Trophoblast cell (in vitro differentiated cells and primary cell): ENCODE measurements at places on chromosomes 16 and 17.
A peak's percentile ranks its signal among the peaks of the same experiment; 100 is the strongest.

DNA sequence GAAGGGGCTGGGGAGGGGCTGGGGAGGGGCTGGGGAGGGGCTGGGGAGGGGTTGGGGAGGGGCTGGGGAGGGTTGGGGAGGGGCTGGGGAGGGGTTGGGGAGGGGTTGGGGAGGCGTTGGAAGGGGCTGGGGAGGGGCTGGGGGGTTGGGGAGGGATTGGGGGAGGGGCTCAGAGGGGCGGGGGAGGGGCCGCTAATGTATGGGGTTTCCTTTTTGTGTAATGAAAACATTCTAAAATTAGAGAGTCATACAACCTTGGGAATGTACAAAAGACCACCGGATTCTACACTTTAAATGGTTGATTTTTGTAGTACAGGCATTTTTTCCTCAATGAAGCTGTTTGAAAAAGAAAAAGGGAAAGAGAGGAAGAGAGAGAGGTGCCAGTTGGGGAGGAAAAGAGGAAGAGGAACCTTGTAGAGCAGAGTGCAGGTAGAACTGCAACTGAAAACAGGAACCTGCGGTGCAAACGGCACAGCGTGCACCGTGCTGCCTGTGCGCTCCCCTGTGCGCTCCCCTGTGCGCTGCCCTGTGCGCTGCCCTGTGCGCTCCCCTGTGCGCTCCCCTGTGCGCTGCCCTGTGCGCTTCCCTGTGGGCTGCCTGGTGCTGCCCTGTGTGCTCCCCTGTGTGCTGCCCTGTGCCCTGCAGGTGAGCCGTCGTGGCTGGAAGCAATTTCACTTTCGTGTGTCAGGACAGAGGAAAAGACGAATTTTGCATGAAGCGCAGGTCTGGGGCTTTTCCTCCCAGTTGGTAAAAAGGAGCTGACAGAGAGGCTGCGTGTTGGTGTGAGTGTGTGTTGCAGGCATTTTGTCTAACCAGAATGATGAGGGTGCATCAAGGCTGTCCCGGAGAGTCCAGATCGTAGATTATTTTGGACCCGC lies 40.8 kb downstream of the METRNL start:
- DNase-seq, result no peak

- DNase-seq, result no peak
Observed at GRCh38 chr17:63819131-63819530, 8.1 kb upstream of the PSMC5 start.

GRCh38 chr16:24944206-24944605 lies 71.0 kb downstream of the ARHGAP17 start:
- DNase-seq, result peak; percentile 98

GRCh38 chr16:47956916-47957315 lies 198.9 kb downstream of the ABCC12 start:
- no peak for DNase-seq

DNA sequence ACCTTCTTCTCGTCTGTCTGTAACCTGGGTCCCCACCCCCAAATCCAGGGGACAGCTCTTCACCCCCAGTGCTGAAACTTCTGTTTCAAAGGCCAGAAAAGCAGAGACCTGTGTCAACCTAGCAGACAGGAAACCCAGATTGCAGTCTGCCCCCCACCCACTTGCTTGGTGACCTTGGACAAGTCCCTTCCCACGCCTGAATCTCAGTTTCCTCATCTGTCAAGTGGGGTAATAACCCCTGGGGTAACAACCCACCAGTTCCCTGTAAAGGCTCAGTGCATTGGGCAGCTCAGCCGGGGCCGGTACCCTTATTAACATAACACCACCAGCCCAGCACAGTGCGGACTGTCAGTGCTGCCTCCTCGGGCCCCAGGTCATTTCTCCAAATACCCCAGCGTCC lies 1.3 kb downstream of the STX1B start:
- no peak for DNase-seq

DNA sequence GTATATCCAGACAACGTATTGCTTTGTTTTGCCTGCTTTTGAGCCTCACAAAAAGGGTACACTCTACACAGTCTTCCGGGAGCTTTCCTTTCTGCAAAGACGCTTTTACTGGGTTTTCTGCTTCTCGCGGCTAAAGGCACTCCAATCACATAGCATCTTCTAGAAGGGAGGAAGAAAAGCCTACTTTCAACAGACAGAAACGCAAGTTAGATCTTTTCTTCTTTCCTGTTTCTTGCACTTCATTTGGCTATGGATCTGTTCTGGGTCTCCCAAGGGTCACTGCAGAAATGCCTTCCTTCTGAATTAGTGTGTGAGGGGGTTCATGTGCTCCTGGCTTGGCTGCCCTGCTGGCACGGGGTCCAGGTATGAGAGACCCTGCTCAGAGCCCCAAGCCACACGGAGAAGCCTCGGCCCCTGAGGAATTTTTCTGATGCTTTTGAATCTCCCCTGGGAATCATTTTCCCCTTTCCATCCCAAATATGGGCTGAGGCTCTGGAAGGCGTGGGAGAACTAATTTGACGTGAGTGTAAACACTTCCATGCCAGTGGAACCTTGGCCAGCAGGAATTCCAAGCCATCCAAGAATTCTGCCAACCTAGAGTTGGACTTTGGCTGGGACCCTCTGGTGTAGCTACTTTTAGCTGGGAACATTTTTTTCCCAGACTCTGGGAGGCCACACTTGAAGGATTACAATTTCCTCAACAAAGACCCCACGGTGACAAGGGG lies 49.6 kb upstream of the NKD1 start:
- no peak for DNase-seq

DNA sequence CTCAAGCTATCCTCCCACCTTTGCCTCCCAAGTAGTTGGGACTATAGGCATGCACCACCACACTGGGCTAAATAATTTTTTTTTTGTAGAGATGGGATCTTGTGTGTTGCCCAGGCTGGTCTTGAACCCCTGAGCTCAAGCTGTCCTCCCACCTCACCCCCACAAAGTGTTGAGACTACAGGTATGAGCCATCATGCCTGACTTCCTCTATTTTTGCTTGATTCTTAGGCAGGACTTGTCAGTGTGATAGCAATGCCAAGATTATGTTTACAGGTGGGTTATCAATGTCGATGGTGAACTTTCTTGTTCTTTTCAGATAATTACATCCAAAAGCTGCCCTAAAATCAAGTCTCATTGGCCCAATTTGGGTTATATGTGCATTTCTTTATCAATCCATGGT lies 96.9 kb downstream of the HS3ST4 start:
- DNase-seq, result no peak

DNA sequence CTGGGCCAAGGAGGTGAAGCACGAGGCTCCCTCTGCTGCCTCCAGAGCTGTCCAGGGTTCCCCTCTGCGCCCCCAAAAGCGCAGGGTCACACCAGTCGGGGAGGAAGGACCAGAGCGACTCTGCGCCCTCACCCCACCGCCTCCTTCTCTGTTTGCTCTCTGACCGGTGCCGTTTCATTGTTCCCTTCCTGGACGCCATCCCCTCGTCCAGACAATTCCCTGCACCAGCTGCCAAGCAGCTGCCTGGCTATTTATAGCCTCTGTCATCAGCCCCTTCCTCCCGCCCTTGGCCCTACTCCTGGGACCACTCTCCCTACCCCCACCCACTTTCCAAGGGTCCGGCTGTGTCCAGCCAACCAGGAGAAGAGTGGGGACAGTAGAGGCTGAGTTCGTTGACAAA lies 68.8 kb upstream of the CREBBP start:
- no peak for DNase-seq

DNA sequence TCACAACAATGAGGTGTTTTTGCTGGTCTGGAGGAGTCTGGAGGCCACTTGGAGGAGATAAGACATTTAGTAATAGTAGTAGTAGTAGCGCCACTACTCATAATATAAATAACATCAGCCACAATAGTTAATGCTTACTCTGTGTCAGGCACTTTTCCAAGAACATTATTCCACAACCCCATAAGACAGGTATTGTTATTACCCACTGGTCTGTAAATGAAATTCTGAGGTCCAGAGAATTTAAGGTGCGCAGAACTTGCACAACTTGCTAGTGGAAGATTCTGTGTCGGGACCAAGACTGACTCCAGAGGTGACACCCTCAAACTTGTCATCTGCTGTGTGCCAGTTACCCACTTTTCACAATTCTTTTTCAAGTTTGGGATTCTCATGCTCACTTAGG lies 106.5 kb downstream of the MRM1 start:
- DNase-seq, result no peak

GRCh38 chr16:82681592-82681991 lies 54.8 kb downstream of the CDH13 start:
- DNase-seq, result no peak

DNA sequence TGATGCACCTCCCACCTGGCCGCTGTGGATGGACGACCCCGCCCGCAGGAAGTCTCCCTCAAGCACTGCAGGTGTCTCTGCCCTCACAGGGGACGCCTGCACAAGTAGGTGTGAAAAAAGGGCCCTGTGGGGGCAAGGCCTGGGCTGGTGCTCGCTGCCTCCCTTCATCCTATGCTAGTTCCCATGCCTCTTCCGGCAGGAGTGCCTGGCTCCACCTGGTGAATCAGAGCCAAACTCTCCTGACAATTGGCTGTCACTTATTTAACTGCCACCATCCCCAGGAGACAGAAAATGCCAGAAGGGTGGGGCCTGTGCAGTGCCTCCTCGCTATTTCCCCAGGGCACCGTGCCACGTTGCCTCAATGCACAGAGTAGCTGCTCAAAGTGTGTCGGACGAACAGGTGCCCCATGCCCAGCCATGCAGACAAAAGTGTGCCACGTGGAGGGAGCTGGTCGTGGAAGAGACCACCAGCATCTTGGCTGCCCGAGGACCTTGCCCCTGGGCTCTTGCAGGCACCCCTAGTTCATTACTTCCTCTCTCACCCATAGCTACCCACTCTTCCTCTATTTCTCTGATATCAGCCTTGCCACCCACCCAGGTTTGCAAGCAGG lies 170.7 kb downstream of the SEC14L1 start:
- no peak for DNase-seq

DNA sequence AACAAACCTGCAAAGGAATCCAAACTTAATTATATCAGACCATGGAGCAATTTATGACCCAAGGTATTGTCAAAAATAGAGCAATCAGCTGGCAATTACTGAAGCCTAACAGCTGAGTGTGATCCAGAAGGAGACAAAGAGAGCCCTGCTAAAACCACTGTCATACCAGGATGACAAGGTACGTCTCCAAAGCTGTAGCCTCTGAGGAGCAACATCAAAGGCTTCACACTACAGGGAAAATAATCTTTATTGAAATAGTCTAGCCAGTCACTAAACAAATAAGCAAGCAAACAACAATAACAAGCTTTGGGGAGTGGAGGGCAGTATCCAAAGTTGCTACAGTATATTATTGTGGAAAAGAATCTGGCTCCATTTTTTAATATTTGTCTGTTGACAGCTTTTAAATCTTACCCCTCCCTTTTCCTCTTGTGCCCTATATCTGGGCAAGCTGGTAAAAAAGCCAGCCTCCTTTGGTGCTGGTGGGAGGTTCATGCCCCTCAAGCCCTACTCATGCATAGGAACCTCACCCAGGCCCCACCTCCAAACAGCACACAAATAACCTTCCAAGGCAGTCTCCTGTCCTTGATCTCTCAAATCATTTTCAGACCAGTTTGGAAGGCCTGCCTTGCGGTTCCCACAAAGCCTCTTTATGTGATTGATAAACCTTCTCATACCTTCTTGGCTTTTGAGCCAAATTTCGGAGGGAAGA lies 73.7 kb downstream of the ITFG1 start:
- DNase-seq, result no peak

DNA sequence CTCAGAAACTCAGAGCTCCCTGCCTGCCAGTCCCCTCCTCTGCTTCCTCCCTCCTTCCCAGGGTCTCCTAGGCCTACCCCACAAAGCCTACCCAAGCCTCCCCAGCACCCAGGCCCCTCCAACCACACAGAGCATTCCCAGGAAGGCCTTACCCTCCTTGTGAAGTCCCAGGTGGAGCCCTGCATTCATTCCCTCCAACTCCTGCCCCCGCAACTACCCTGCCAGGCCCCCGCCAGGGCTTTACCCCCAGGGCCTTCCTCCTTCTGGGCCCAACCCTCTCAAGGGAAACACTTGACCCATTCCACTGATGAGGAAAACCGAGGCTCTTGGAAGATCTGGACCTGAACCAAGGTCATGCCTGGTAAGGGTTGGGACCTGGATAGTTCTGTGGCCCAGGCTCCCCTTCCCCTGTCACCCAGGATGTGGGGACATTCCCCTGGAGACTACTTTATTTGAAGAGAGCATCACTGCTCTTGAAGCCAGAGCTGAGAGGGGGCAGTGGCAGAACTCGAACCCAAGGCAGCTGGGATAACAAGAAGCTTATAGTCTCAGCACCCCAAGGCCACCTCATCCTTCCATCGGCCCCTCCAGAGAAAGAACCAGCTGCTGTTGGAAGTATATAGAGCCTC lies 12.5 kb downstream of the PLLP start:
- DNase-seq, result no peak

DNA sequence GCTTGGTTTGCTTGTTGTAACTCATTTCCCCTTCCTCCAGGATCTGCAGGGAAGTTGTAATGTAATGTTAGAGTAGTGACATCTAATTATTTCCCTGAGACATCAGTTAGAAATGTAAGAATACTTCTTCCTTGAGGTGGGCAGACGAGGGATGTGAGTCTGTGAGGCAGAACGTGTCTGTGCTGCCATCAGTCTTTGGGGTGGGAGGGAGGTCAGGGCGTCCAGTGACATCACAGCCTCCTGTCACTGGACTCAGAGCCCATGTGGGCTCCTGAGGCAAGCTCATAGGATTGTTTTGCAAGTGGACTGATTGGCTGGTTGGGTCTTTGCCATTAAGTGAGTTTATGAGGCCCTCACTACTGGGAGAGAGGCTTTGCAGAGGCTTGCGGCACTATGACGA lies 188.8 kb downstream of the CCDC182 start:
- no peak for DNase-seq

GRCh38 chr17:34201225-34201624 lies 53.9 kb upstream of the CCL2 start:
- peak; percentile 25 for DNase-seq

DNA sequence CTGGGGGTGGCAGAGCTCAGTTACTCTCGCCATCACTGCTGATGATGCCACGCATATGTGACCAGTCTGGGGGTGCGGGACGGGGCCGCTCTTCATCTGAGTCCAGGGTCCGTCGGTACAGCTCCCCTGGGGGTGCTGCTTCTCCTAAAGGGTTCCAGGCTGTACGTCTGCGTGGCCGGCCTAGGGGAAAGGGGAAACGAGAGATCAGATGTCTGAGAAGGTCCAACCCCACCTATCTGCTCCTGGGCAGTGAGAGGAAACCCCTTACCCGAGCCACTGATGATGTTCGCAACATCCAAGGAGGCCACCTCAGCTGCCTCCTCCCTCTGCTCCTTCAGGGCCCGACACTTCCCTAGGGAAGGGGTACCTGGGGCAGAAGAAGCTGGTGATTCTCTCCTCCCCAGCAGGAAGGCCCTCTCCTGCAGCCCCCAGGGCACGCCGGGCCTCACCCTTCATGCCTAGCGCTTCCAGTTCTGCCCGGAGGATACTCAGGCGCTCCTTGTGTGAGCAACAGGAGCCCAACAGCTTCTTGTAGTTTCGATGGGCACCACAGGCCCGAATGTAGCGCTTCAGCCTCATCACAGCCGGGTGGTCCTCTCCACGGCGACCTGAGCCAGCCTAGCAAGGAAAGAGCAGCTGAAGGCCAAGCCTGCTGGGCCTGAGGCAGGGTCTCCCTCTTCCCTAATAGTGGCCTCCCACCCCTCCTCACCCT lies 2.1 kb downstream of the HIRIP3 start:
- DNase-seq, result no peak
